ENCODE measurements at places on chromosomes 3 and 15. TPM values are rescaled to one million over a fixed set of nuclear protein-coding genes. Genes with fewer than 3 reads are reported as not detected.

HRH1 gene
- 8.8 TPM for total RNA-seq

TRIM42 gene
- total RNA-seq: not detected

RUVBL1 gene
- 37.5 TPM for total RNA-seq

SH2D7 gene
- not detected for total RNA-seq

SLC41A3 gene
- total RNA-seq: 18.2 TPM

FAM81A gene
- total RNA-seq: 2.8 TPM

MKRN2OS gene
- 3.7 TPM for total RNA-seq

ROBO1 gene
- 34.1 TPM for total RNA-seq

SIN3A gene
- total RNA-seq: 28.4 TPM

KNG1 gene
- not detected for total RNA-seq

GCNT3 gene
- total RNA-seq: 30.2 TPM

DISP2 gene
- not detected for total RNA-seq

REC114 gene
- not detected for total RNA-seq

P4HTM gene
- 5.7 TPM for total RNA-seq

CLPX gene
- 57.4 TPM for total RNA-seq
